ENCODE measurements at places on chromosomes 5 and 9. TPM values are rescaled to one million over a fixed set of nuclear protein-coding genes. Genes with fewer than 3 reads are reported as not detected.

Gene C5orf58
- total RNA-seq = not detected

Gene CCDC152
- under 0.01 TPM for total RNA-seq

Gene C6
- not detected for total RNA-seq

Gene PDE6A
- not detected for total RNA-seq

Gene FCN2
- total RNA-seq = not detected

Gene FOXD4L6
- 0.13 TPM for total RNA-seq

GRCh38 chr9:137181680-137182079 lies 6.7 kb downstream of the ANAPC2 start:
- no peak for DNase-seq

GRCh38 chr5:173670791-173671120 lies 54.3 kb upstream of the BOD1 start:
- no peak for DNase-seq

- no peak for DNase-seq
Observed at GRCh38 chr5:39783756-39784421, 359.1 kb upstream of the DAB2 start.

GRCh38 chr5:58457050-58457449 lies 2.8 kb downstream of the PLK2 start:
- DNase-seq = no peak

- no peak for DNase-seq
Observed at GRCh38 chr9:89361031-89361430, 42.7 kb downstream of the SECISBP2 start.

DNA sequence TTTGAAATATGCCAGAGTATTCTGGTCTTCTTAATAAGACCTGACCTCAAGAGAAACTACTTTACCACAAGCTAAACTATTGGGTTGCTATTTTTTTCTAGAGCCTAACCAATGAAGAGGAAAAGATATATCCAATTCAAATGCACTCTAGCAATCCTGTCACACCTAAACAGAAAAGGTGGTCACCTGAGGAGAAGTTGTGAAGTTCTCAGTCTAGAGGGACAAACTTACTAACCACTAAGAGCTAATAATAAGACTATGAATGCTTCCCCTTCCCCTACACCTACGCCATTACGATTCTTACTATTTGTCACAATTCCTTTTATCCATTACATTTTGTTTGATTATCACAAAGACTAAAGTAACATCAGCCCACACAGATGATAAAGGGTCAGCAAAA lies 29.7 kb downstream of the RLN2 start:
- no peak for DNase-seq

GRCh38 chr5:106876665-106877194 lies 794.0 kb downstream of the EFNA5 start:
- DNase-seq = no peak

DNA sequence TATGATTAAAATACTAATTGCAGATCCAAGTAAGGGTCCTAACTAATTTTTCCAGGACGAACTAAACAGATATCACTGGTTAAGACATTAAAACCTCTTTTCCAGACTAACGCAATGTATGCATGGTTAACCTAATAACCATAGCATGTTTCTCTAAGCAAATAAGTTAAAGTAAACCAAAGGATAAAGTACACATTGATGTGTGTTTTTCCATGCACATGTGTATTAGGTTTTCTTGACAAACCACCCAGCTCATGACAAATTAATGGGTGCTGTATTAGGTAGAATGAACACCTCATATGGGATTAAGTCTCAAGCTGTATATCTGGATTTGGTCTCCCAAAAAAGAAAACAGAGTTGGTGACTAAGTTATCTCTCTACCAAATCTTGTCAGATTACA lies 45.6 kb downstream of the ANKH start:
- no peak for DNase-seq

- peak; percentile 55 for DNase-seq
Observed at GRCh38 chr9:38371495-38371894, 21.0 kb upstream of the ALDH1B1 start.

DNA sequence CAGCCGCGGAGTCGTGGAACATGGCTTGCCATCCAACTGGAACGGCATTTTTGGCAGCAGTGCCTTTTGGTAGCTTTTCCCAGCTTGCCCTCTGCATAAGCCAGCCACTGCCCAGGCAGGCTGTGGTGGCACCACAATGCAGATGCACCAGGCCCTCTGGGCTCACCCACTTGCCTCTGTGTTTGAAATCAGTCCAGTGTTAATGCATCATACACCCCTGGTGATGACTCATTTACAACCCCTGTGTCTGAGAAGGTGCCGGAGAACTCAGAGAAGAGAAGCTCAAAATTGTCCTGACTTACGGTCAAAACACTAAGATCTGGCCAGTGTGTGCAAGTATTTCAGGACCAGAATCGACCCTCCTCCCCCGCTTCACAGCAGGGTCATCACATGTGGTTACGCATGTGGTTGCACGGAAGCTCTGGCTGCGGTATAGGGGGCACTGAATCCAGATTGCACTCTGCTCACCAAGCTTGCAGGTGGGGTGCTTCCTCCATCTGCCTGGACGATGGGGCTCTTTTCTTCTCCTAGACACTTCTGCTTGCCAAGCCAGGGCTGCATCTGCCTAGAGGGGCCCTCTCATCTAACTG lies 66.5 kb upstream of the SMIM15 start:
- peak; percentile 84 for DNase-seq

DNA sequence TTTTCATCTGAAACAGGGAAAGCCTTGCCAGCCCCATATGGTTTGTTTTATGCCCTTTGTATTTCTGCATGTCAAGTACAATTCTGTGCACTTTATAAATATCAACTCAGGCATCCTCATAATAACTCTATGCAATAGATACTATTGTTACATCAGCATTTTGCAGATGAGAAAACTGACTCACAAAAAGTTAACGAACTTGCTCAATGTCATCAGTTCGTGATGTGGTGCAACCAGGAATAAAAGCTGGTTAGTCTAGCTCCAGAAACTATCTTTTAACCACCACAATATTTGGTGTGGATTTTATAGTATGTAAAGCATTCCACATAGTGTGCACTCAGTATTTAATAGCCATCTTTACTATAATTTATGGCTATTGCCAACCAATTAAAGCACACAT lies 134.9 kb downstream of the MRPS30 start:
- DNase-seq = no peak

DNA sequence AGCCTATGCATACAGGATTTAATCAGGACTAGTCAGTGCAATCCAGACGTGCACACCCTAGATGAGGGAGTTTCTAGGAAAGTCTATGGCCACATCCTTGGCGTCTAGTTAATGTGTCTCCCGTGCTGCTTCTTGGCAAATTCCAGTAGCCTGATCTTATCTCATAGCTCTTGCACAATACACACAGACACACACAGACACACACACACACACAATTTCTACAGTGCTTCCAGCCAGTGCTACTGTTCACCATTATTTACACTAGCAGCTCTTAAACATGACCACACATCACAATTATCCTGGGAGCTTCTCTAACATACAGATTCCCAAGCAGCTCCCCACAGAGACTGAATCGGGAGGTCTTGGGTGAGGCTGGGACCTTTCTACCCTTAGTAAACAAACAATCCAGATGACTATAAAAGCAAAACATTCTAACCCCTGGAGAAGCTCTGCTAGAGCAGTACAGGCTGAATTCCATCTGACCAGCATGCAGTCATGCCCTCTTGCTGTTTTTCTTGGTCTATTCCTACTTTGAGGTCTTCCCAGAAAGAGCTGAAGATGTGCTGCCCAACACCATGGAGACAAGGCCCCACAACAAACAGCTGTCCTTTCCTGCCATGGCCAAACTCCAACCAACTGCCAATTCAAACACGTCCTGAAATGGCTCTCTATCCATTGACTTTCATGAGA lies 236.6 kb downstream of the DEPDC1B start:
- no peak for DNase-seq

DNA sequence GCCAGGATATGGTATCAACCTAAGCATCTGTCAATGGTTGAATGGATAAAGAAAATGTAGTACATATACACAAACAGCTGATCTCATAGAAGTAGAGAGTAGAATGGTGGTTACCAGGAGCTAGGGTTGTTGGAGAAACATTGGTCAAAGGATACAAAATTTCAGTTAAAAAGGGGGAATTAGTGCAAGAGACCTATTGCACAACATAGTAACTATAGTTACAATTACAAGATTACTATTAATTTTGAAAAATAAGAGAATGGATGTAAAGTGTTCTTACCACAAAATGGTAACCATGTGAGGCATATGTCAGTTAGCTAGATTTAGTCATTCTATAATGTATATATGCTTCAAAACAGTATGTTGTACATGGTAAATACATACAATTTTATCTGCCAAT lies 28.8 kb upstream of the ELOVL7 start:
- no peak for DNase-seq

DNA sequence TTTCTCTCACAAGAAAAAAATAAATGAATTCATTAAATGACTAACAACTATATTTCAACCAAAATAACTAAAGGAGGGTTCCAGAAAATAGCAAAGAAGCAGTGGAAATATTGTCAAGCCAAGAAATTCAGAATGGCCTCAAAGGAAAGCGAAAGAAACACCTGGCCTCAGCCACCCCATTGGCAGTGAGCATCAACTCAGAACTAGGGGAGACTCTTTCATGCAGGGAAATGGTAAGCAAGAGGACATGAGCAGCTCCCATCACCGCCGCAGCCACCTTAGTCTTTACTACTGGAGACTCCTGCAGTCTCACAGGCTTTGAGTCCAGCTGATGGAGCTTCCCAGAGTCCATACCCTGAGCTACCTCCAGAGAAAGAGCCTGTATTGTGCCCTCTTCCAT lies 343.9 kb upstream of the GRAMD2B start:
- no peak for DNase-seq

DNA sequence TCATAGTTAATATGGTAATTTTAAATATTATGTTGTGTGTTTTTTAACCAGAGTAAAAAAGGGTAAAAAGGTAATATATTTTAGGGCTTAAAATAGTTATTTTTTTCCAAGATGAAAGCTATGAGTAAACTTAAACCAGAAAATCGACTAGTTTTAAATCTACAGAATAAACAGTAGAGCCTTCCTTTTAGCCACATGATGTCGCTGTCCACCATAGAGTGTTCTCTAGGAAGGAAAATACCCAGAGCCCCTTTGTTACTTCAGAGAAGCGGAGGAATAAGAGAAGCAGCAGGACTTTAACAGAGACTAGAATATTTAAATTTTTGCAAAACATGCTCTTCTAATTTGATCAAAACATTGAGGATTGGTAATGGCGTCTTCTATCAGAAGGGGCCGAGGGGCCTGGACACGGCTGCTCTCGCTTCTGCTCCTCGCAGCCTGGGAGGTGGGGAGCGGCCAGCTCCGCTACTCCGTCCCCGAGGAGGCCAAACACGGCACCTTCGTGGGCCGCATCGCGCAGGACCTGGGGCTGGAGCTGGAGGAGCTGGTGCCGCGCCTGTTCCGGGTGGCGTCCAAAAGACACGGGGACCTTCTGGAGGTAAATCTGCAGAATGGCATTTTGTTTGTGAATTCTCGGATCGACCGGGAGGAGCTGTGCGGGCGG lies at the start of gene PCDHA2:
TSS of gene PCDHA2 (plus strand) at position 258 of the 664 bp plus-strand sequence.
- no peak for DNase-seq

DNA sequence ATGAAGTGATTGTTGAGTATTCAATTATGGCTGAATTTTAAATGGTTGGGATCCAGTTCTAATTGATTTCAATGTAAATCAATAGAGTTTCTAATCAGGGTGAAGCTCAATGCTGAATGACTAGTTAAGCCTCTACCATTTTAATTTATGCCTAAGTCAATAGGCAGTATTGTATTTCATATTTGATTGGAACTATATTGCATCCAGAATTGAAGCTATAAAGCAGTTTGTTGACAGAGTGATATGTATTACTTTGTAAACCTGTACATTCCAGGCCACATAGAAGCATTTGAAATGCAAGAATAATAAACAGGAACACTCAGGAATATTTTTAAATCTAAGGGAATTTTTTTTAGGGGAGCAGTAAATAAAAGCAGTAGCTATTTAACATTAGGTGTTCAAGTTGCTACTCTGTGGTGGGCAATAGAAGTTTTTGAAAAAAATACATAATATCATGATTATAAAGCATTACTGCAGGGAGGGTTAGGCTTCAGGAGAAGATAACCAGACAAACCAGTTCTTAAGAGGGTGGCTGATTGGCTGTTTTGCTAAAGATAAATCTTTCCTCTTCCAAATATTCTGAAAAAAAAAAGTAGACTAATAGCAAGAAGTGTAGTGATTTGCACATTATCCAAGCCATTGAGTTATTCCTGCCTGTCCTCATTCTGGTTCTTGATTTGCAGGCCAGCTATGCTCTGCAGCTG lies 492.0 kb upstream of the MEF2C start:
- DNase-seq = no peak

DNA sequence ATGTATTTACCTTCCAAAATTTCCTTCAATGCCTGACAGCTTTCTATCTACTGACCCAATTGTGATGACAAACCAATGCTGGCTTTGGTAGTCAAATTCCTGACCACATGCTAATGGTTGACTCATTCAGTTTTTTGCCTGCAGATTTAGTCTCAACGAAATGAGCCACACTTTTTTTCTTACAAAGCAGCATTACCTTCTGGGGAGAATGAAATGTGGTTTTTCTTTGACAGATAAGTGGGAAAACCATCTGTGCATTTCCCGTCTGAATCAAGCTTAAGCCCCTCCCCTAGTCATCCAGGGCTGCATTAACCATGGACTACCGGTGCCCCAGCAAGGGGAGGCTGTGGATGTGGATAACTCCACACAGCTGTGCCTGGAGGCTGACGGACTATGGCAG lies 99.6 kb upstream of the TAF11L2 start:
- peak; percentile 95 for DNase-seq

- no peak for DNase-seq
Observed at GRCh38 chr9:109797006-109797405, 17.0 kb downstream of the PALM2AKAP2 start.

GRCh38 chr5:57422993-57423392 lies 59.6 kb downstream of the ACTBL2 start:
- no peak for DNase-seq

DNA sequence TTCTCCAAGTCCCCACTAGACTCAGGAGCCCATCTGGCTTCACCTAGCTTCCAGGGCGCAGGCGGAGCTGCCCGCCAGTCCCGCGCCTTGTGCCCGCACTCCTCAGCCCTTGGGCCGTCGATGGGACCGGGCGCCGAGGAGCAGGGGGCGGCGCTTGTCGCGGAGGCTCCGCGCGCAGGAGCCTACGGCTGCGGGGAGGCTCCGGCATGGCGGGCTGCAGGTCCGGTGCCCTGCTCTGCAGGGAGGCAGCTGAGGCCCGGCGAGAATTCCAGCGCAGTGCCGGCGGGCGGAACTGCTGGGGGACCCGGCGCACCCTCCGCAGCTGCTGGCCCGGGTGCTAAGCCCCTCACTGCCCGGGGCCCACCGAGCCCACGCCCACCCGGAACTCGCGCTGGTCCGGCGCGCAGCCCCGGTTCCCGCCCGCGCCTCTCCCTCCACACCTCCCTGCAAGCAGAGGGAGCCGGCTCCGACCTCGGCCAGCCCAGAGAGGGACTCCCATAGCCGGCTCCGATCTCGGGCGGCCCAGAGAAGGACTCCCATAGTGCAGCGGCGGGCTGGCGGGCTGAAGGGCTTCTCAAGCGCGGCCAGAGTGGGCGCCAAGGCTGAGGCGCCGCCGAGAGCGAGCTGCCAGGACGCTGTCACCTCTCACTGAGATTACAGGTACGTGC lies 78.1 kb upstream of the PJA2 start:
- DNase-seq = no peak

Data from bronchial epithelial cell (primary cell).